Fibroblast of lung (primary cell): ENCODE measurements at places on chromosomes 6 and 20.

DNA sequence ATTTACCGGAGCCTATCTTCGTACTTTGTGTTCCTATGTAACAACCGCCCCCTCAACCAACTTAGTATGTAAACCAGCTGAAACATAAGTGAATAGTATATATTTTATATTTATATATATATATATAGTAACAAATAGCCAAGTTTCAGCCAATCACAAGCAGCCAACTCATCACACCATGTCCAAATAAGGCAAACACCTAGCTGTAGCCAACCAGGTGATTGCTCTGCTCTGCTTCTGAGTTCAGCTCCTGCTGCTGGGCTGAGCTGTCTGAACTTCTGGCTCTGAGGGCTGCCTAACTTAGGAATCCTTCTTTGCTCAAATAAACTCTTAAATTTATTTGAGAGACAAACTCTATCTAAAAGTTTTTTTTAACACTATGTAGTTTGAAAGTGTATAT is 101.6 kb upstream of the SOX4 start:
- DNase-seq = no peak

GRCh38 chr6:40894962-40895799 is 143.8 kb downstream of the UNC5CL start:
- peak; percentile 47 for DNase-seq

GRCh38 chr20:51643390-51643789 is 100.9 kb upstream of the NFATC2 start:
- DNase-seq = no peak

GRCh38 chr6:136034422-136034821 is 182.9 kb downstream of the PDE7B start:
- no peak for DNase-seq

GRCh38 chr6:170459451-170459850 is 93.7 kb downstream of the PSMB1 start:
- peak; percentile 60 for DNase-seq

GRCh38 chr20:20564279-20564678 is 148.2 kb downstream of the RALGAPA2 start:
- no peak for DNase-seq

DNA sequence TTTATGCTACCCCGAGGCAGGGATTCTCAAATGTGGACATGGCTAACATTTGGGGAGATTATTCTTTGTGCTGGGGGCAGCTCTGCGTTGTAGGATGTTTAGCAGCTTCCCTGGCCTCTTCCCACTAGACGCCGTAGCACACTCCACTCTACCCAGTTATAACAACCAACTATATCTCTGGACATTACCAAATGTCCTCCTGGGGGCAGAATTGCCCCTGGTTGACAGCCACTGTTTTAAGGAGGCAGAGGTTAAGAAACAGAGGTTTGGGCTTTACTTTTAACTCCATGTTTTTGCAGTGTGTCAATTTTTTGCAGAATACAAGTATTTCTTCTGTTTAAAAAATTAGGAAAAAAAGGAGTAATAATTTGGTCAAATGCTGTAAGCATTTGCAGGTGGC is 56.2 kb upstream of the BMP6 start:
- DNase-seq = no peak

GRCh38 chr6:26029857-26030653 is 57.2 kb upstream of the HFE start:
- no peak for DNase-seq
